ENCODE measurements at places on chromosomes 16 and 17.

- DNase-seq = no peak
Measured at GRCh38 chr16:72517154-72517553, 345.2 kb upstream of the PMFBP1 start.

DNA sequence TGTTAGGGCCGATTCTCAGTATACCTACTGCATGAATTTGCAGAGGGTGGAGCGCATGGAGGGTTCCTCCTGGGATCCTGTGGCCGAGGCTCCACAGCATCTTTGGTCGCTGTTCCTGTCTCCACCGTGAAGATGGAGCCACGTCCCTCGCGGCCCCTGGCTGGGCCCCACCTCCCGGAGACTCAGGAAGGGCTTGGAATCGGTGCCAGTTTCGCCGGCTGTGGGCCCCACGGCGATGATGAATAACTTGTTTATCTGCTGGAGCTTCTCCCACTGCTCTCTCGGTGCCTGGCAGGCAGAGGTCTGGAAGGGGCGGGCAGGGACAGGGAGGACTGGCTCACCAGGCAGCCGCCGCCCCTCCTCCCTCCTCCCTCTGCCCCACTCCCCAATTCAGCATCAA, 8.1 kb downstream of the SLC5A11 start:
- DNase-seq = no peak

- DNase-seq = no peak
Measured at GRCh38 chr17:42886283-42887176, 14.1 kb upstream of the G6PC1 start.

DNA sequence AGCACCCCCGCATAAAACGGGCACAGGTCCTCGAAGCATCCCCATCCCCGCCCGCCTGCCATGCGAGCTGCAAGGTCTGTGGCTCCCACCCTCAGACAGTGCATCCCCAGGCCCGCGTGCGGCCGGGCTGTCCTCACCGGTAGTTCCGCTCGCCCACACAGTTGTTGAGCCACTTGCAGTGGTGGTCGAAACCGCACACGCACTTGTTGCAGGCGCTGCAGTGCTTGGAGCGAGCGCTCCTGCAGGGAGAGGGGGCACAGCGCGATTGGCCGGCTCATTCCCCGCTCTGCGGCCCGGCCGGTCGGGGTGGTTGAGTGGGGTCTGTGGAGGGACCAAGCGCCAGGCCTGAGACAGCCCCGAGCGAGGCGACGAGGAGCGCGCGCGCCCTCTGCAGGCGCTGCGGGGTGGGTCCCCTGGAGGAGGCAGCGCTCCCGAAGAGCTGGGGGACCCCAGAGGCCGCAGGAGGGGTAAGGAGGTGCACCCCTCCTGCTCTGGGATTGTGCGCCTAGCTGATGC, 6.0 kb upstream of the TPPP3 start:
- no peak for DNase-seq

DNA sequence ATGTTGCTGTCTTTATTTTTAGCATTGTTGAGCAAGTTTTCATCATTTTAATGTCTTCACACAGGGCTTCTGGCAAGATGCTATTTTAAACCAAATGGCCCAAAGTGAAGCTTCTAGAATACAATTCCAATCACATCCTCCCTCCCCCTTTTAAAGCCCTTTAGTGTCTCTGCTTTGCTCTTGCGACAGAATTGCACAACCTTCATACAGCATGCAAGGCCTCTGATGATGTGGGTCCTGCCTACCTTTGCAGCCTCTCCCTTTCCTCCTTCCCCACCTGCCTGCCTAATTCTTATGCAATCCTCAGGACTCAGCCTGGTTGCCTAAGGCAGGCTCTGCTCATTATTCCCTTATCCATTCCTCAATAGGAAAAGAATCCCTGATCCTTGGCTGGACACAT, 381.7 kb downstream of the SLC39A11 start:
- DNase-seq = no peak

DNA sequence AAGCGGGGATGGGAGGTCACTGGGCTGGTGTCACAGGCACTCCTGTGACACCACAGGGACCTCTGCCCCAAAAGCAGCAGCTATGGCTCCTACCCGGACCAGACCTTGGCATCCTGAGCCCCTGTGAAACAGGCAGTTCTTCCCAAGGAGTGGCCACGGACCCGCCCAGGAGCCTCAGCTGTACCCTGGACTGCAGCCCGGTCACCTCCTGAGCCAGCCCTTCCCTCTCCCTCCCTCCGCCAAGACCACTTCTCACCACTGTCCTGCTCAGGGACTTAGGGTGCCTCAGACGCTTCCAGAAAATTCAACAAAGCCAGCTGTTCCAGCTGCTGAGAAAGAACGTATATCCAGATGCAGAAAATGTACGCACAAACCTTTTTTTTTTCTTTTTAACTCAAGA, 13.9 kb upstream of the NCBP3 start:
- no peak for DNase-seq

- no peak for DNase-seq
Measured at GRCh38 chr16:89375686-89376085, 114.7 kb downstream of the ANKRD11 start.

- no peak for DNase-seq
Measured at GRCh38 chr17:72496461-72496860, 375.6 kb downstream of the SOX9 start.

DNA sequence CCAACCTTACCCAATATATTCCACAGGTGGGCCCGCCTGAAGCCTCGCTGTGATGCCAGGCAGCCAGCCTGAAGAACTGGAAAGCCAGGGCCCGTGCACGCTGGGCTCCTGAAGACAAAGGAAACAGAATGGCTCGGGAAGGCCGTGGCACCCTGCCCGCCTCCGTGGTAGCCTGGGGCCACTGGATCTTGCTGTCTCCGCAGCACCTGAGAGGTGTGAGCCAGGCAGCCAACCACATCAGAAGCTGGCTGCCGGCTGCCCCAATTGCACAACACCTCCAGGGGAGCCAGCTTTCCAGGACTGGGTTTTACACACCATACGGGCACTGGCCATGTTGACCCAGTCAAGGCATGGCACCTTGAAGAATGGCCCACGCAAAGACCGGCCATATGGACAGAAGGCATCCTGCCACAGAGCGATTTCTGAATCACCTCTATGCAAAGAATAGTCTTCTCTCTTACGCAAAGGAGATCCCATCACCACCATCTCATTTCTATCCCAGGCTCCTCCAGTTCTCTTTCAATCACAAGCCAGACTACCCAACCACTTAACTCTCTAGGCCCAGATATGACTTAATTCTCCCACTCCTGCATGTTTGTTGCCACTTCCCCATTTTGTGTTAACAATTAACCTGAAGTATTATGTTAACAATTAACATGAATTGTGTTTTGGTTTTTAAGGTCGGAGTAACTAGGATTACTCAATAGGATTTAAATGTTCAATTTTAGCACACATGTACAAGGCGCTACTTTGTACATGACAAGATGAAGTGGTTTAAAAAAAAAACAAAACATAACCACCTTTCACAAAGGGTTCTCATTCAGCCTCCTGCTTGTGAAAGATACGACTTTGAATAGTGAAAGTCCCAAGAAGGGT, 32.1 kb downstream of the ZFHX3 start:
- DNase-seq = no peak

- no peak for DNase-seq
Measured at GRCh38 chr17:18344021-18344420, 19.3 kb downstream of the SHMT1 start.

- DNase-seq = no peak
Measured at GRCh38 chr17:41967141-41967920, 736 bp downstream of the CNP start.

DNA sequence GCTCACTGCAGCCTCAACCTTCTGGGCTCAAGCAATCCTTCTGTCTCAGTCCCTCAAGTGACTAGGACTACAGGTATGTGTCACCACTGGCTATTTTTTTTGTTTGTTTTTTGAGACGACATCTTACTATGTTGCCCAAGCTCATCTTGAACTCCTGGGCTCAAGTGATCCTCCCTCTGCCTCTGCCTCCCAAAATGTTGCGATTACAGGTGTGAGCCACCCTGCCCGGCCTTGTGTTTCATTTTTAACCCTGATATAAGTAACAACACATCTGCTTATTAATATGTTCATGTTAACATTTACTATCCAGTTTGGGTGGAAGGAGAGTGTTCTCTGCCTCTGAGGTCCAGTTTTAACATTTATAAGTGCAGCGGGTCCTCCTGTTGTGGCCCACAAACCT, 3.1 kb downstream of the FAM20A start:
- no peak for DNase-seq

DNA sequence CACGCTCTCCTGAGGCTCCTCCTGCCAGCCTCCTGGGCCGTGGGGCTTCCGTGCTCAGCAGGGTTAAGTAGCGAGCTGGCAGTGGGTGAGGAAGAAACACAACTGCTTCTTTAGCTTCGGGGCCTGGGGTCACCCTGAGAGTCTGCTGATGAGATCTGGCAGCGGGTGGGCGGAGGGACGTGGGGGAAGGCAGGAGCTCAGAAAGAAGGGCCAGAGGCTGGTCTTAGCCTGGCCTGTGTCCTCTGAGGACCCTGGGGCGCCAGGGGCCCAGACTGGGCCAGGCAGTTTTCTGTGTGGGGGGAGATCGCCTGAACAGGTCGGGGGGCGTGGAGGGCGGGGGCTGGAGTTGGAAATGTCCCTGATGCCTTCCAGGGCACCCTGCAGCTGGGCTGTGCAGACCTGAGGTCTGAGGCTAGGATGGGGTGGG, 97.8 kb upstream of the GSE1 start:
- DNase-seq = no peak

DNA sequence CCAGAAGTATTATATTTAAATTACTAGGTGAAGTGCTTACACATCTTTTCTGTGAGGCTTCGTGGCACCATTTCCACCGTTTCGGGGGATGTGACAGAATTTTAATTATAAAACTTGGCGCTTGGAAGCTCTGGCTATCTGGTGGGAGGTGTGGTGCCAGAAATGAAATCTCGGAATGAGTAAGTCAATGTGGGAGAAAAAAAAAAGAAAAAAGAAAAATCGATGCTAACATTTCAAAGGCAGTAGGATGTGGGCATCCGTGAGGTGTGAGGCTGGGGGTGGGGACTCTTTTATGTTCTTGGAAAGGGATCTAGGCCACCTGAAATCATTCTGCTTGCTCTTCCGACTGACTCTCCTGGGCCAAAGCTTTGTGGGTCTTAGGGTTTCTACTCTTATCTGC, 21.9 kb downstream of the CPPED1 start:
- DNase-seq = no peak

- DNase-seq = no peak
Measured at GRCh38 chr16:10154389-10154788, 27.8 kb downstream of the GRIN2A start.

GRCh38 chr17:49576088-49576916, 631 bp downstream of the NXPH3 start:
- DNase-seq = no peak

- no peak for DNase-seq
Measured at GRCh38 chr16:22250522-22250921, 44.4 kb downstream of the EEF2K start.

- DNase-seq = no peak
Measured at GRCh38 chr16:83900571-83900970, 1.7 kb downstream of the MLYCD start.

DNA sequence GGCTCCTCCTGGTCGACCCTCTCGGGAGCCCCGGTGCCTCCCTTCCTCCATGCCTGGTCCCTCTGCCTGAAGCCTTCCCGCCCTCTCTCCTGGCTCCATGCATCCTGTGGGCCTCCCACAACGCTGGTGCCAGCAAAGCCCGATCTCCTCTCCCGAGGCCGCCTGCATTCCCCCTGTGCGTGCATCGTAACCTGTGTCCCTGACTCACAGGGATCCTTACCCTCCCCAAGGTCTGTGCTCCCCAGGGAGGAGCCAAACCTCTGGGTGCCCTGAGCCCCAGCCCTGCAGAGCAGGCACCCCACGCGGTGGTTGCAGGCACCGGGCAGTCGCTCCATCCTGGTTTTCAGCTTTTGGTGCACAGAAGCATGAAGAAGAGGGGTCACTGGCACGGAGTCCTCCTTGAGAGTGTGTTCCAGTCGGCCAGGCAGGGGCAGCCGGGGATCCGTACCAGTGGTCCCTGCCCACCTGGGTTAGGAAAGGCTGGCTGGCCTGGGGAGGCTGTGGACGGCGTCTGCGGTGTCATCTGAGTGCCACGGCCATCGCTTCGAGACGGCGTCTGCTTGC, 1.8 kb upstream of the ENPP7 start:
- no peak for DNase-seq

DNA sequence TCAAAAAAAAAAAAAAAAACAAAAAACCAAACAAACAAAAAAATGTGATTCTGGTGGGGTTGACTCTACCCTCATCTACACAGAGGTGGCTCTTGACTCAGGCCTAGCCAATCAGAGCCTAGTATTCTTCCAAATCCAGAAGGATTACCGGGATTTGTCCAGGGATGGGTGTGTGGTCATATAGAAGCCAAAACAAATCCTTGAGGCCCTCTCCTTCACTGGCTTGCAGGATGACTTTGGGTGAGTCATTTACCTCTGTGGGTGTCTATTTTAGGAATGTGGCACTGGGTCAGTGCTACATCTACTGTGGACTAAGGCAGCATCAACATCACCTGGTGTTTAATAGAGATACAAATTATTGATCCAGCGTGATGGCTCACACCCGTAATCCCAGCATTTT, 93.2 kb upstream of the RBBP6 start:
- DNase-seq = no peak

GRCh38 chr17:77253611-77254051, 112.9 kb downstream of the SEC14L1 start:
- no peak for DNase-seq

- no peak for DNase-seq
Measured at GRCh38 chr17:50304781-50305404, 30.6 kb downstream of the TMEM92 start.

DNA sequence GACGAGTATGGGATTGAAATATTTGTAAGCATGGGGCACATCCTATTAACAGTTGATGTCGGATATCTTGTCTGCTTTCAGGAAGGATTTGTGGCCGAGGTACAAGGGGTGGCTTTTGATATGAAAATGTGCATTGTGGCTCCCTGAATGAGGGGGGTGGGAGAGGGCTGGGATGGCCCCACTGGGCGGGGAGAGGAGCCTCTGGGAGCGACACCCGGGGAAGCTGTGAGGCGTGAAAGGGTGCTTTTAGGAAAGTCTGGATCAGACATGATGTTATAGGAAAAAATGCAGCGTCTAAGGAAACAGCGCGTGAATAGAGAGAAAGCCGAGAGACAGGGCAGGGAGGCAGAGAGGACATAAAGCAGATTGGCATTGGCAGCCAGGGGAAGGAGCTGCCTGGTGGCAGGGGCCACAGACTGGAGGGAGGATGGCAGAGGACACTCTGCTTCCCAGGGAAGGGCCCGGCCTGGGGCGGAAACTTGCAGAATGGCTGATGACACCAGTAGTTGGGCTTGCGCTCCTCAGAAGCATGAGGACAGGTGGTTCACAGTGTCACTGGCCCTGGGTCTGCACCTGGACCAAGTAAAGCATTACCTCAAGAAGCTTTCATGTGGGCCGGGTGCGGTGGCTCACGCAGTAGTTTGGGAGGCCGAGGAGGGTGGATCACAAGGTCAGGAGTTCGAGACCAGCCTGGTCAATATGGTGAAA, 95.7 kb downstream of the NTN1 start:
- DNase-seq = no peak

GRCh38 chr17:9051561-9051960, 30.3 kb downstream of the NTN1 start:
- no peak for DNase-seq

- DNase-seq = no peak
Measured at GRCh38 chr17:8662076-8662831, 31.7 kb upstream of the MYH10 start.

GRCh38 chr16:14106457-14106856, 35.3 kb downstream of the MRTFB start:
- DNase-seq = no peak
